ENCODE measurements at places on chromosomes 2 and 18.

- DNase-seq = no peak
Observed at GRCh38 chr2:203341741-203342310, 13.6 kb downstream of the ABI2 start.

DNA sequence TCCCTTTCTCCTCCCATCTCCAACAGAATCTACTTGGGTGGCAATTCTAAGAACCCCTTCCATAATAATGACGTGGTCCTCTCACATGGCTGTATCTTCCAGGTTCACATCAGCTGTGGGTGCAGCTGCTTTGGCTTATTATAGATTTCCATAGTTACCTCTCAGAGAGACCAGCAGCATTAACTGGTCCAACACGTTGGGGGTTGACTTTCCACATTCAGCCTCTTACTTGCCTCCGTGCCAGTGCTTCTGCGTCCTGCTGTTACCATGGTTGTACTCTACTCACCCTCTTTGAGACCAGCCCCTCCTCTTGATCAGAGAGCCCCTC is 570.7 kb downstream of the PLCL1 start:
- no peak for DNase-seq

DNA sequence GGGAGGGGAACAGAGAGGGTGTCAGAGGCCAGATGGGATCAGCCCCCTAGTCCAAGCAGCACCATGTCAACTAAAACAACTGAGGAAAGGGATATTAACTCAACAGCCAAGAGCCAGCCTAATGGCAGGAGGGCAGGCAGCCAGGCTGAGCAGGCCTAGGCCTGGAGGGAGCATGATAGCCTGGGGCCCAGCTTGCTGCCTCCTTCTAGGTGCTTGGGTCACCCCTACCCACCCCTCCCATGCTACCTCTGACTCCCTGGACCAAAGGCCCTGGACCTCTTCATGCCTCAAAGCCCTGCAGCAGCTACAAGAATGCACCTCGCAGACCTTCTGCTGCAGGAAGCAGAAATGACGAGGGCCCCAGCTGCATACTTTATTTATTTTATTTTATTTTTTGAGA is 22.1 kb upstream of the TNS1 start:
- no peak for DNase-seq

GRCh38 chr2:171412571-171413175 is 21.1 kb downstream of the METTL8 start:
- DNase-seq = no peak

DNA sequence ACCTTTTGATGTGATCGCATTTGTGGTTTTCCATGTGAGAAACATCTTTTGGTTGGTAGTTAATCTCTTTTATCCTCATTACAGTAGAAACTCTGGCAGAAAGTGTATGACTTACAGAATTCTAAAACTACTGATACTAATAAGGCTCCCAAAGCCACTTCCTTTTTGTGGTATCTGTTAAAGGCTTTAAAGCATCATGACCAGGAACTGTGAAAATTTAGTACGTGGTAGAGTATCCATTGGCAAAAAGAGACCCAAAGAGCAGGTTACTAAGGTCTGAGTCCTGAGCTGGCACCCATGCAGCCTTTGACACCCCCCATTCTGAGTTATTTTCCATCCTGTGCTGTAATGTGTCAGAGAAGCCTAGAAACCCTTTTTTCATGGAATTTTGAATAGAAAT is 94.5 kb downstream of the DPP4 start:
- no peak for DNase-seq

DNA sequence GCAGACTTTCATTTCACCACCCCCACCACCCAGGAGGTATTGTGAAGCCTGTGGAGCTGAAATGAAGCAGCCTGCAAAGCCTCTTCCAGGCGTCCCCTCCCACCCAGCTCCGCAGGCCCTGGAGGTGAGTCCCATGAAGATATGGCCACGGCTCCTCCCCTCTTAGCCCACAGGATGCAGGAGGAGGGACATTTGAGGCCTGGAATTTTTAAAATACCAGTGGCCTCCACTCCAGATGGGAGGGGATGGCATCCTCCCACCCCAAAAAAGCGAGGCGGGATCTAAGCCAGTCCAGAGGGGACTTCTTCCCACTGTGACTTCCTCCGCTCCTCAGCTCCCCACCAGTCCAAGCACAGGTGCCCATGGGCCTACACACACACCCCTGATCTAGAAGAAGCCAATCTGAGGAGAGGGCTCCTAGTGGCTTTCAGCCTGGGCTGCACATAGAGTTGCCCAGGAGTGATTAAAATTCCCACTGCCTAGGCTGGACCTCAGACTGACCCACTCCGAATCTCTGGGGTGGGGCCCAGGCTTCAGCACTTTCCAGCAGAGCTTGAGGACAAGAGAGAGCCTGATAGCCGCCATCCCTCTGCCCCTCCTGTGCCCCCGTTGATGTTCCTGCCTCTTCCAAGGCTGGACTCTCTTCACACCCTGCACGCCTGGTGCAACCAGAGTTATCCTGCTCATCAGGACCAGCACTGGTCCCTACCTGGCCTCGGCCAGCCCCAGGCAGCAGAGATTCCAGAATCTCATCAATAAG is 206.9 kb downstream of the TNS1 start:
- no peak for DNase-seq

DNA sequence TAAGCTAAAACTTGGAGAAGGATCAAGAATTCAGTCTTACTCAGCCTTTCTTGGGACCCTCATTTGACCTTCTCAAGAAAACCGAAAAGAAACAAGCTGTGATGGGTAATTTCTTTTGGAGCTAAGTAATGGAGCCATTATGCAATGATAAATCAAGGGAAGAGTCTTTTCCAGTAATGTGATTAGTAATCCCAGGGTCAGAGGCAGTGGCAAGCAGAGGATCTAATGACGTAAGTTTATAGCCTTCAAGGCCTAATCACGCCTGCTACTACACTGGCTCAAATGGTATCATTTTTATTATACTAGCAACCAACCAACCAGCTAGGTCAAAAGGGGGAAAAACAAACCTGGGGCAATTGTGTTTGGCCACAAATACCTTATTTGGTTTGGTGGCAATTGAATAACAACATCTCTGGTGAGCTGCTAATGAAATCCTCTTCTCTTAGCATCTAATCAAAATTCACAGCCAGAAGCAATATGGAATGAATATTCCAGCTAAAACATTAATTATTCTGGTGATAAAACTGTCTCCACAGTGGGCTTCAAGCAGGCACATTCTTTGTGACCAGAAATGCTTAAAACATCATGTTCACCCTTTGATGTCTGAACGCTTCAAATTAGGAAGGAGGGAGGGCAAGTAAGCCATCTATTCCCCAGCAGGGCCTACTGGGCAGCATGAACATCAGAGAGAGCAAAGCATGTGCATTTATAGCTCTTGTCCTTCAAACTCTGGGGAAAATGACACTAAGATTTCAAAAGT is 114.9 kb upstream of the SULT1C3 start:
- no peak for DNase-seq

- DNase-seq = no peak
Observed at GRCh38 chr2:196075196-196075595, 6.6 kb upstream of the DNAH7 start.

DNA sequence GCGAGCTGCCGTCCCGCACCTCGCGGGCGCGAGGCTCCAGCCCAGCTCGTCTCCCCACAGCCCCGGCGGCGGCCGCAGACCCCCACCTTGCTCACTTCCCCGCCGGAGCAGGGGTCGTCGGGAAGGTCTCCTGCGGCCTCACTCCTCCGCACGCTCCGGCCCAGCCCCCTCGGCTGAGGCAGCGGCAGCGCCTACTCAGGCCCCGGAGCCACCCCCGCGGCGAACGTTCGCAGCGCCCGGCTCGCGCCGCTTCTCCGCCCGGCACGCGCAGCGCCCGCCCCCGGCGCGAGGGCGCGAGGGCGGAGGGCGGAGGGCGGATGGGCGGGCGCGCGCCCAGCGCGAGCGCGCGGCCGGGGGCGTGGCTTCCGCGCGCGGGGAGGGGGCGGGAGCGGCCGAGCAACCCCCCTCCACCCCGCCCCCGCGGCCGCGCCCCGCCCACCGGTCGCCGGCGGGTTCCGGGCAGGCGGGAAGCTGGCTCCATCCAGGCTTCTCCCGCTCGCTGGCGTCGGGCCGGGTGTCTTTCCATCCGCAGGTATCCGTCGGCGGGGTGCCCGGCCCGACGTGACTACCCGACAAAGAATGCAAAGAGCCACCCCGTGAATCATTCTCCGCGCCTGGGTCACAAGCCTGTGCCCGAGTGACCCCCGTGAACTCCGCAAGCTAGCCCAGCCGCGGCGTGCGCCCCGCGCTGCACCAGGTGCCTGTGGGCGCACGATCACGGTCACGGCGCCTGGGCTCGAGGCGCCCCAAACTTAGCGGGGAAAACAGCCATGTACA is at the start of gene DTNB:
DTNB (minus strand) TSS at position 278 of the 777 bp plus-strand sequence. CDS start 20,917 bp downstream, outside the sequence.
- DNase-seq = peak; percentile 93

All from PC-9 (cell line).